SJCRH30 (cell line): ENCODE measurements at places on chromosomes 6 and 20.

DNA sequence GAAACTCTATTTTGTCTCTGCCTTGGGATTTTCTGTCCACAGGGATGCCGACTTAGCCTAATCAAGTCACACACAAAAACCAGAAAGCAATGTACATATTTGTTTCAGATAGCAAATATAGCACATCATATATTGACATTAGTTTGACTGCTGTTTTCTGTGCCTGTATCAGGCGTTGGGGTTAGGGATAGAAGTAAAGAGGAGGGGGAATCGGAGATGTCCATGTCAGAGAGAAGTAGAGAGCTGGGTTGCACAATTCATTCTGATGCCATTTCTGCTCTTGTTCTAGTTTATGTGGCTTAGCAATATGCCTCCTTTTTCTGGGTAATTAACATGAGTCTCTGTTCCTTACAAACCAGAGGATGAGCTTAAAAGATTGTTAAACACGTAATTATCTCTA is 14.7 kb upstream of the IPCEF1 start:
- no peak for DNase-seq

DNA sequence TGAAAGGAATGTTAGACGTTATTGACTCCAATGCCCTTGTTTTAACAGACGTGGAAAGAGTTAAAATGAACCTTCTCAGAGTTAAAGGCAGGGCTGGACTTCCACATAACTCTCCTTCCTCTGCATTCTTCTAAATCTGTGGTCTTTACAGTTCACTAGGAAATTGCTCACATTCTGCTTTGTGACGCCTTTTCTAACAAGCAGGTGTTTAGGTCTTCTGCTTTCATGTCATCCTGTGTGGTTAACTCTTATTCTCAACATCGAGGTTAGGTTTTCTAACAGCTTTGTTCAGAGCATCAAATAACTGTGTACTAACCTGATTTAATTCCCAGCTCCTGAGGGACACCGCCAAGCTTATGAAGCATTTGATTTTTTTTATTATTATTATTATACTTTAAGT is 81.3 kb upstream of the NT5E start:
- DNase-seq: no peak

GRCh38 chr6:134878136-134878535 is 71.8 kb downstream of the ALDH8A1 start:
- DNase-seq: no peak

GRCh38 chr6:26086211-26086610 is 1.0 kb upstream of the HFE start:
- DNase-seq: no peak

GRCh38 chr6:16154904-16155303 is 26.0 kb downstream of the MYLIP start:
- DNase-seq: no peak
